Ovary (tissue), 10 donors: ENCODE measurements at places on chromosomes 6 and 20. TPM values are rescaled to one million over a fixed set of nuclear protein-coding genes. Genes with fewer than 3 reads are reported as not detected.

Gene ACOT13
- 4.9 TPM for total RNA-seq

Gene CALHM4
- not detected for total RNA-seq

Gene ARFRP1
- 26.1 TPM for total RNA-seq

Gene MCHR2
- not detected for total RNA-seq

Gene FAM50B
- 23.0 TPM for total RNA-seq

Gene GTSF1L
- not detected for total RNA-seq

Gene RIN2
- total RNA-seq: 22.2 TPM

DNA sequence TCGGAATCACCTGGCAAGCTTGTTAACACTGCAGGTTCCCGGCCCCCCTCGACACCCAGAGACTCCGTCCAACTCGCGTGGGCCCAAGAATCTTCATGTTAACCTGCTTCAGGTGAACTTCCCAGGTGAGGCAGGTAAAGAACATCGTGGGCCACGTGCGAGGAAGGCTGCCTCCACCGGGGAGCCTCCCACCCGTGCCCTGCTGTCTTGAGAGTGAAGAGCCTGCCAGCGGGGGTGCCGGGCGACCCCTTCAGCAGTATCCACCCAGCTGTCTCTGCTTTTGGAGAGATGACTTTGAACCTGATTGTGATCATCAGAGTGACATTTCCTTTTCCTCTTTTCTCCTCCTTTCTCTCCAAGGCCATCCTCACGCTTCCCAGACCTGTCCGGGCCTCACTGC, 22.9 kb upstream of the RTF2 start:
- no peaks in the 10 kb centered on the region for H3K36me3 ChIP-seq
- no peak for DNase-seq
- H3K4me1 ChIP-seq: peaks cover 11% of the 10 kb centered on the region
- H3K27me3 ChIP-seq: no peaks in the 10 kb centered on the region
- no peak overlapping the region for H3K4me3 ChIP-seq

- H3K4me1 ChIP-seq: no peaks in the 10 kb centered on the region
- H3K4me3 ChIP-seq: no peak overlapping the region
- no peak for DNase-seq
- H3K27me3 ChIP-seq: no peaks in the 10 kb centered on the region
- H3K27ac ChIP-seq: no peak overlapping the region
Observed at GRCh38 chr6:129795261-129795660, 65.9 kb downstream of the TMEM244 start.

- no peaks in the 10 kb centered on the region for H3K36me3 ChIP-seq
- H3K27ac ChIP-seq: no peak overlapping the region
- no peaks in the 10 kb centered on the region for H3K27me3 ChIP-seq
- H3K4me3 ChIP-seq: no peak overlapping the region
Observed at GRCh38 chr6:156336089-156336488, 441.1 kb upstream of the ARID1B start.

DNA sequence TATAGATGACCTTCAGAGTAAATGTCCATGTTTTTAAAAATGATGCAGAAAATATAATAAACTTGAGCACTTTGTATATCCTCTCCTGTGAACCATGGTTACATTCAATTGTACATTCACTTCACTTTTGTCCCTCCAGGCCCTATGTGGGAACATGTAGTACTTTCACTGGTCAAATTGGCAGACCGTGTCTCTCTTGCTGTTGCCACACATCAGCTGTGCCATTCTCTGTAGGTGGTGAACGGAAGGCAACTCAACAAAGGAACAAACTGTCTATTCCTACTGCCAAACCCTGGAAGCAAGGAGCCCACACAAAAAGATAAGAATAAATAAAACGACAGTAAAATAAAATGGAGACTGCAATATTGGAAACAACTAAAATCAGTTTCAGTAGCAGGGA, 2.0 kb downstream of the ROS1 start:
- no peak overlapping the region for H3K27ac ChIP-seq
- H3K36me3 ChIP-seq: no peaks in the 10 kb centered on the region
- H3K4me3 ChIP-seq: no peak overlapping the region
- H3K4me1 ChIP-seq: no peaks in the 10 kb centered on the region
- DNase-seq: no peak

DNA sequence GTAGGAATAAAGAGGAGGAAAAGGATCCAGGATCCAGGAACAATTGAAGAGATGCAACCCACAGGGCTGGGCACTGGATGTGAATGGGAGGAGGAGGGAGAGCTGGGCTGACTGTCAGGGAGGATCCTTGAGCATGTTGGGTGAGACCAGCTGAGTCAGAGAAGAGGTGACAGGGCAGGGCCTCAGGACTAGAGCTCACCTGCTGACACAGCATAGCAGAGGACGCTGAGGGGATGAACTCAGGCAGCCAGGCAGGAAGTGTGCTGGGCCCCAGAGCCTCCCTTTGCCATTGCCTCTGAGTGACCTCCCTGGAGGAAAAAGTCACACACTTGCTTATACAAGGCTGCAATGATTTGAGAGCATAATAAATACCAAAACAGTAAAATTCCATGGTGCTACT, 72.3 kb downstream of the ZNF133 start:
- H3K27ac ChIP-seq: no peak overlapping the region
- no peaks in the 10 kb centered on the region for H3K4me1 ChIP-seq
- no peak for DNase-seq
- H3K4me3 ChIP-seq: no peak overlapping the region
- H3K27me3 ChIP-seq: no peaks in the 10 kb centered on the region
- H3K36me3 ChIP-seq: no peaks in the 10 kb centered on the region

DNA sequence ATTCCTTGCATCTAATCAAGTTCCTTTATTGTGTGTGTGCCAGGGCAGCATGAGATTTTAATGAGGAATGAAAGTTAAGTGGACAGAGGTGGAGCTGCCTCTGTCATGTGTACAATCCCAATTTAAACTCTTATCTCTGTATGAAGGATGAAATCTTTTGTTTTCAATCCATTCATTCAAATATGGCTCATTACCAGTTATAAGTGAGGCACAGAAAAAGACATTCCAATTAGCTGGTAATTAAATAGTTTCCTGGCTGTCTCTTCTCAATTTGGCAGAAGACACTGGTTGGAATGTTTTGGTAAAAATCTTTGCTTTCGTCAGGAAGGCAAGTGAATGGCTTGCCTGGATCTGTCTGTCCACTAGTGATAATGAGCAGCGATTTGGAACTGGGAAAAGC, 46.4 kb downstream of the CLVS2 start:
- no peaks in the 10 kb centered on the region for H3K27me3 ChIP-seq
- H3K4me3 ChIP-seq: no peak overlapping the region

GRCh38 chr6:68740828-68741500, 105.9 kb downstream of the ADGRB3 start:
- no peaks in the 10 kb centered on the region for H3K27me3 ChIP-seq
- no peaks in the 10 kb centered on the region for H3K36me3 ChIP-seq
- no peaks in the 10 kb centered on the region for H3K4me1 ChIP-seq
- H3K4me3 ChIP-seq: no peak overlapping the region
- H3K27ac ChIP-seq: no peak overlapping the region

- H3K4me1 ChIP-seq: no peaks in the 10 kb centered on the region
- no peaks in the 10 kb centered on the region for H3K36me3 ChIP-seq
- no peak for DNase-seq
- no peak overlapping the region for H3K4me3 ChIP-seq
- no peak overlapping the region for H3K27ac ChIP-seq
Observed at GRCh38 chr6:123089226-123089625, 93.2 kb downstream of the CLVS2 start.

DNA sequence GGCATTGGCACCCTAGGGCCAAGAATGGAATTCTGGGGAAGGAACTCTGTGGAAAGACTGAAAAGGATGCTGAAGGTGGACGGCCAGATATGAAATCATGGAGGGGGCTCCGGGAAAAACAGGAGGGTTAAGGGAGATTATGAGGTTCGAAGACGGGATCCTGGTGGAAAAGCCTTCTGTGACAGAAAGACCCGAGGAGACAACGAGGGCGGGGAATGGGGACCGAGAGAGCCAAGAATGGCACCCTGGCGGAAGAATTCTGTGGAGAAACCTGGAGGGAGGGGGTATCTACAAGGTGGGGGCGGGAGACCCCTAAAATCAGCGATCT, 426 bp downstream of the TRMT6 start:
- no peaks in the 10 kb centered on the region for H3K27me3 ChIP-seq
- peak overlapping the region; percentile 58 for H3K27ac ChIP-seq
- H3K4me3 ChIP-seq: peak overlapping the region; percentile 46
- H3K4me1 ChIP-seq: peaks cover 2% of the 10 kb centered on the region
- no peaks in the 10 kb centered on the region for H3K36me3 ChIP-seq
- DNase-seq: no peak

DNA sequence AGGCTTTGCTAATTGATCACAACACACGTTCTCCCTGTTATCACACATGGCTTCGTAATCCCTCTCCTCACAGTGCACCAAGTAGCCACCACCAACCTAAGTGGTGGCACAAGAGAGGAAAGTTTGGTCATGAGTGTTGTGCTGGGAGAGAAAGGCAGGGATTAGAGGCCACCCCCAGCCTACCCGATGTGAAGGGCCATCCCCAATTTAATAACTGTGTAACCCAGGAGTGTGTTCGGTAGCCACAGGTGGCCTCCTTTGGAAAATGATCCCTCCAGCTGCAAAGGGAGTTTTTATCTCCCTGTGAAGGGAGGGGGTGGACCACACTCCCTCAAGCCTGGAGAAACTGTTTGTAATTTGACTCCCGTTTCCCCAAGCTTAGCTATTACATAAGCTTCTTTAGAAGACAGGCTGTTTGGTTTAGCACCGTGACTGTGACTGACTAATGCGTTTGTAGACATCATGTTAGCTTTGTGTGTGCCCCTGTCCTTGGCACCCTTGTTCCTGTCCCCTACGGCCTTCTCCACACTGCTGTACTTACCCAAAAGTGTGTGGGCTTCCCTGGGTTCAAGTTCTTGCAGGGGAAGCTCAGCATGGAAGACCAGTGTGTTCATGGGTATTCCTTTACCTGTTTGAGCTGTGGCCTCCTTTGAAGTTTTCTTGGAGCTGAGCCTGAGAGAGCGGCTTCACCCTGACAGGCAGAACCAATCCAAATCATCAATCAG, 20.6 kb downstream of the PPP1R16B start:
- H3K27me3 ChIP-seq: no peaks in the 10 kb centered on the region
- H3K36me3 ChIP-seq: no peaks in the 10 kb centered on the region
- H3K27ac ChIP-seq: no peak overlapping the region
- H3K4me1 ChIP-seq: no peaks in the 10 kb centered on the region

- no peaks in the 10 kb centered on the region for H3K4me1 ChIP-seq
- H3K27ac ChIP-seq: no peak overlapping the region
- no peaks in the 10 kb centered on the region for H3K27me3 ChIP-seq
- no peaks in the 10 kb centered on the region for H3K36me3 ChIP-seq
- no peak overlapping the region for H3K4me3 ChIP-seq
Observed at GRCh38 chr6:143522039-143522600, 10.6 kb upstream of the FUCA2 start.

GRCh38 chr6:164087870-164088269, 673.4 kb downstream of the QKI start:
- no peak overlapping the region for H3K4me3 ChIP-seq
- no peaks in the 10 kb centered on the region for H3K27me3 ChIP-seq
- DNase-seq: no peak
- no peaks in the 10 kb centered on the region for H3K4me1 ChIP-seq

GRCh38 chr20:40287683-40288082, 401.4 kb downstream of the MAFB start:
- H3K4me1 ChIP-seq: no peaks in the 10 kb centered on the region
- no peak overlapping the region for H3K27ac ChIP-seq
- H3K27me3 ChIP-seq: no peaks in the 10 kb centered on the region
- H3K36me3 ChIP-seq: no peaks in the 10 kb centered on the region
- DNase-seq: no peak
- H3K4me3 ChIP-seq: no peak overlapping the region

- H3K4me3 ChIP-seq: no peak overlapping the region
- no peaks in the 10 kb centered on the region for H3K4me1 ChIP-seq
Observed at GRCh38 chr20:57229490-57229889, 37.0 kb downstream of the BMP7 start.

DNA sequence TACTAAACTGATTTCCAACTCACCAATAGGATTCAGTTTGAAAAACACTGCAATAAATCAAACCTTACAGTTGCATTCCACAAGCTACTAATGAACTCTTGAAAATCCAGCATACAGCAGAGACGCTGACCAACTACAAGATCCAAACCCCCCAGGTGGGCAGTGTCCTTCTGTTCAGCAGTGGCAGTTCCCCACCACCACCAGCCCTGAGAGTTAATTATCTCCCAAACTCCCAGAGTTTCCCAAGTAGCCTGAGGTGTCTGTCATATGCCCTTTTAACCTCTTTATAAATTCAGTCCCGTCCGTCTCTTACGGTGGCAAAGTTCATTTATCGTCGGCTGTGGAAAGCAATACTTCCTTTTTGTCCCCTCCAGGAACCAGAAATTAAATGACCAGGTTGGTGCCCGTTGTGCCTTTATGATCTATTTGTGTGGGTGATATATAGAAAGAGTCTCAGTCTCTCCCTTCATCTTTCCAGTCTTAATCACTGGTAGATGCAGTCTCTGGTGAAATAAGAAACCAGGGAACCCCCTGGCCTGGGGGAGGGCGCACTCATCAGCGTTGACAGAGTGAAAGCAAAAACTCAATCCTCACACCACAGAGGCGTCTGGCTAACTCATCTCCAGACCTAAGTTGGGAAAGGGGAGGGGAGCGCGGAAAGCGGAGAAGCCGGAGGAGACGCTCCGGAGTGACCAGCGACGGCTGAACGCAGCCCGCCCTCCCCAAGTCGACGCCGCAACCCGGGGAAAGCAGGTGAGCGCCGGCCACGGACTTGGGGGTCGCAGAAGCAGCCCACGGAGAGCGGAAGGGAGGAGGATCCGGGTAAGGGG, 717 bp downstream of the MRPL14 start:
- no peaks in the 10 kb centered on the region for H3K36me3 ChIP-seq
- no peak for DNase-seq
- H3K27me3 ChIP-seq: no peaks in the 10 kb centered on the region
- H3K4me1 ChIP-seq: peaks cover 6% of the 10 kb centered on the region
- peak overlapping the region; percentile 58 for H3K27ac ChIP-seq

DNA sequence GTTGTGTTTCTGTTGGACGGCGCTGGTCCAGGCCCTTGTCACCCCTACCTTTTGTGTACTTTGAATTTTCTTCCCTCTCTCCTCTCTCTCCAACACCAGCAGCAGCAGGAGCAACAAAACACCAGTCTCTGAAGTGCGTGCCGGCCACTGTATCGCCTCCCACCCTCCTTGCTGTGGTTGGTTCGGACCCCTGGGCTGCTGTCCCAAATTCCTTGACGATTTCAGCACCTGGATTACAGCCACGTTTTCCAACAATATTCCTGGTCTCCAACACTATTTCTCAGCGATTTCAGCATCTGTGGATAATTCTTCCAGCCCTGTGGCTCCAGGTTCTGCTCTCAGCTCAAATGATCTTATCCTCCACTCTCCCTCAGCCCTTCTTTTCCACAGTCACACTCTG, 11.8 kb downstream of the MAS1 start:
- no peaks in the 10 kb centered on the region for H3K27me3 ChIP-seq
- peaks cover 1% of the 10 kb centered on the region for H3K4me1 ChIP-seq
- no peak overlapping the region for H3K27ac ChIP-seq
- no peaks in the 10 kb centered on the region for H3K36me3 ChIP-seq
- no peak overlapping the region for H3K4me3 ChIP-seq
- no peak for DNase-seq

GRCh38 chr6:24923885-24924401, 11.8 kb downstream of the RIPOR2 start:
- H3K27ac ChIP-seq: no peak overlapping the region
- H3K4me3 ChIP-seq: no peak overlapping the region
